ENCODE measurements at places on chromosomes 4 and X.
A peak's percentile ranks its signal among the peaks of the same experiment; 100 is the strongest.

GRCh38 chr4:41339812-41340809 lies 83.4 kb downstream of the UCHL1 start:
- no peak for DNase-seq

DNA sequence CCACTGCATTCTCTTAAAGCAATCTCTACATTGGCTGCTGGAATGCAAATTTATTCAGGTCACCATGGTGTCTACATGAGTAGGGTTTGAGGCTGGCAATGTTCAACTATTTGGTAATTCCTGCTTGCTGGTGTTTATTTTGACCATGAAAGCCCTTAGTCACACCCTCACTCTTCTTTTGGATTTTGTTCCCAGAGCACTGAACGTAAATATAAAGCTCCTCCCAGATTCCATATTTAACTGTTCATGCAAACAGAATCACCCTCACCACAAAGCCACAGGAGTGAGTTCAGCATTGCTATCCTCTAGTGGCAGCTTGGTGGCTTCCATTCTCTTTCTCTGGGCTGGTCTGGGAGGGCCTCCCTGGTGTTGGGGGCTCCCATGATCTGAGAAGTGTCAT lies 82.8 kb downstream of the LNX1 start:
- DNase-seq = no peak

GRCh38 chr4:102533904-102534303 lies 32.7 kb downstream of the NFKB1 start:
- DNase-seq = no peak

DNA sequence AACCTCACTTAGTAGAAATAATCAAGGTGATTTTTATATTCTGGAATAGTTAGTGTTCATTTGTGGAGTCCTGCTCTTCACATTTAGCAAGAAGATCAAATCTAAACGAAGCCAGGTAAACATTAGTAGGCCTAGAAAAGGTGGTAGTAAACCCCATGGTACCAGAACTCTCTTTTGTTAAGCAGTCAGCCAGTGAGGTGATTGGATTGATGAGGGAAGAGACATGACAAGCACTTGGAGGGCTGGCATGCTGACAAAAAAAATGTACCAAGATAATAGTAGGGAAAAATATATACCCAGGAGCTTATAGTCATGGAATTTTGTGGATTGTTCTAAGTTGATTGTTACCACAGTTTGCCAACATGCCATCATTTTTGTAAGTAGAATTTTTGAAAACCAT lies 163.8 kb downstream of the BANK1 start:
- DNase-seq = no peak

GRCh38 chrX:19772822-19773628 lies 114.4 kb downstream of the SH3KBP1 start:
- DNase-seq = no peak

GRCh38 chrX:110536816-110537215 lies 178.2 kb downstream of the RTL9 start:
- no peak for DNase-seq

DNA sequence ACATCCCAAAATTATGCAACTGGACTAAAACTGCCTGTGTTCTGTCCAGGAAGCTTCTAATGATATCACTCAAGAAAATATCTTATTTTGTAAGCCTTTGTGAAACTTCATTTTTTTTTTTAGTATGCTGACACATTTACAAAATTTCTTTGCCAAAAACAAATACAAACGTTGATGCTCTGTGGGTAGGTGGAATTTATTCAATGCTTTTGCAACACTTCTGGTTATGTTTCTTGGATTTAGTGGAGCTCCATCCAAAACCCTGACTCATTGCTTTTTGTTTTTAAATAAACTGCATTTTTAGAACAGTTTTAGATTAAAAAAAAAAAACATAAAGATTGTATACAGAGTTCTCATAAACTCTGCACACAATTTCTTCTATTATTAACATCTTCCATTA lies 250.9 kb upstream of the MAOA start:
- no peak for DNase-seq

DNA sequence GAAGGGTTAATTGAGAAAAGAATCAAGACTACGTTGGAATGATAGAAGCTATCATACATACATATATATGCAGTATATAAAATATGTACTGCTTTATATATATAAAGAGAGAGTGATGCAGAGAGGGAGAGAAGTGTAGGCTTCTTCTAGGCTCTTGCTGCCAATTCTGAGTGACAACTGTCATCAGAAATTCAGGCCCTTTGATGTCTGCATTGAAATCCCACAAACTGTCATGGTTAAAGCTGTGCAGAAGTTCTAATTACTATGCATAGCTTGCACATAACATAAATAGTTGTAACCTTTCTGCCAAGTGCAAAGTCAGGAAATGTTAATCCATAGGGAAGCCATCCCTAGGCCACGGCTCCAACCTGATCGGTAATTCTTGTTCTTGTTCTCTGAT lies 251.0 kb downstream of the STIM2 start:
- DNase-seq = no peak

GRCh38 chr4:161466316-161466715 lies 697.5 kb downstream of the FSTL5 start:
- DNase-seq = no peak

- no peak for DNase-seq
Observed at GRCh38 chr4:89319756-89320155, 12.2 kb upstream of the GPRIN3 start.

DNA sequence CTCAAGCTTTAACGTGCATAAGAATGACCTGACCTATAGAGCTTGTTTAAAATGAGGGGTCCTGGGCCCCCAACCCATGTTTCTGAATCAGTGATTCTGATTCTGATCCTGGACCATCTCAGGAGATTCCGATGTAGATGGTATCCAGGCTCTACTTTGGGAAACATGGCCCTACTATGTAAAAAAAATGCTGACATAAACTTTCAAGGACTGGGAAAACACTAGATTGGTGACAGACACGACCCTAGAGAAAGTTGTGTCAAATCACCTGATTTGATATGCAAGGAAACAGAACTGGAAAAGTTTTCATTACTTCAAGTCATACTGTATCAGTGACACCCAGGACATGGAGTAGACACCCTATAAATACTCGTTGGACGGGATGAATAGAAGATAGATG lies 328.5 kb downstream of the HNRNPD start:
- no peak for DNase-seq

DNA sequence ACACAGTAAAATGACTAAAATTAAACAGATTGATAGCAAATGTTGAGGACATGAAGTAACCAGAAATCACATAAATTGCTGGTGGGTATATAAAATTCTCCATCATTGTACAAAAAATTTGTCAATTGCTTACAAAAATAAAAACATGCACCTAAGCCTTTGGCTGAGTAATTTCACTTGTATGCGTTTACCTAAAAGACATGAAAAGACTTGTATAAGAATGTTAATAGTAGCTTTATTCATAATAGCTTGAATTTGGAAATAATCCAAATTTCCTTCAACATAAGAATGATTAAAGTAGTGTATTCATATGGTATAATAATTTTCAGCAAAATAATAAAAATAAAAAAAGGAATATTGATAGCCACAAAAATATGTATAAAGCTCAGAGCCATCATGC lies 37.7 kb downstream of the PDHA2 start:
- DNase-seq = peak; percentile 18

GRCh38 chrX:2416851-2417604 lies 83.7 kb downstream of the DHRSX start:
- no peak for DNase-seq

GRCh38 chrX:6849716-6850414 lies 297.6 kb upstream of the STS start:
- no peak for DNase-seq

GRCh38 chr4:104404361-104404760 lies 90.3 kb downstream of the CXXC4 start:
- DNase-seq = no peak

- no peak for DNase-seq
Observed at GRCh38 chrX:96126182-96126581, 558.5 kb upstream of the DIAPH2 start.

DNA sequence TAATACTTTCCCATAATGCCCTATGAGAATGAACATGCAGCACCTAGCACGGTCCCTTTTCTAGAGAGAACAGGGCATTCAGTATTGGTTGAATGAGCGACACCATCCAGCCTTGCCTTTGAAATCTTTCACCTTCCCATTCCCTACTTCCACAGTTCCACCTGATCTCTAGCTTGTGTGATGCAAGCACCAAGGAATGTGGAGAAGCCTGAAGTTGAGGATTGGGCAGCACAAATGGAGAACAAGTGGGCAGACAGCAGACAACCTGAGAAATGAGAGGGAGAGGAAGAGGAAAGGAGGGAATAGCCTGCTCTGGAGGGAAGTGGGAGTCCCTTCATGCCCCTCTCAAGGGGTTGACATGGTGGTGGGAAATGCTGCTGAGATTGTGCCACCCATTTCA lies 365.1 kb upstream of the CXorf51A start:
- DNase-seq = no peak

GRCh38 chr4:104113850-104114249 lies 380.8 kb downstream of the CXXC4 start:
- DNase-seq = no peak

DNA sequence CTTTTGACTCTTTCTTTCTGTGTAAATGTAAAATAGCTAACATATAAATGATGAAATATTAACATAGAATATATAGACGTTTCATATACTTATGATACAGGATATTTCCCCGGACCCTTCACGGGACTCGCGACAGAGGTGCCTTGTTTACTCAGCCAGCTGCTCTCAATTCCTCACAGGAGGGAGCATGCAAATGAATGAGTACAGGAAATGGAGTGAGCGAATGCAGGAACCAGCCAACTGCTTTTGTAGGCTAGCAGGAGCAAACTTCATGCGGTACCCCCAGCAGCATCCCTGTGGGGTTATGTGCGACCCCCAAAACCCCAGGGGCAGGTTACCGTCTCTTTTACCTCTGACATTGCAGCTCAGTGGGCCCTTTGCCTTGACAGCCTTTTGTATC lies 110.3 kb upstream of the PDHA2 start:
- no peak for DNase-seq

DNA sequence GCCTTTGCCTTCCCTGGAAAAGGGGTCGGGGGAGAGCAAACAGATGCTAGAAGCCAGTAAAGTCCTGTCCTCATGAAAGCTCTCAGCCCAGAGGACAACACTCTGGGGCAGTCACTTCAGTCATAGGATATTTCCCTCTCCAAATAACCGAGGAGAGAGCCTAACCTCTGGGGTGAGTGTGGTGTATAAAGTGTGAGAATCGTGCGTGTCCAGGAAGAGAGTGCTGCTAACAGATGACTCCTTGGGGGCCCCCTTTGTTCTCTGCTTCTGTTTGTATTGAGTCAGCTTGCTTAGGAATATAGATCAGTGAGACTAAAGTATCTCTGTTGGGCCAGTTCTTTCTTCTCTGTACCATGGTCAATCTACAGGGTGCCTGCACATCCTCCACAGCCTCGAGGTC lies 247.2 kb downstream of the PALLD start:
- DNase-seq = no peak

DNA sequence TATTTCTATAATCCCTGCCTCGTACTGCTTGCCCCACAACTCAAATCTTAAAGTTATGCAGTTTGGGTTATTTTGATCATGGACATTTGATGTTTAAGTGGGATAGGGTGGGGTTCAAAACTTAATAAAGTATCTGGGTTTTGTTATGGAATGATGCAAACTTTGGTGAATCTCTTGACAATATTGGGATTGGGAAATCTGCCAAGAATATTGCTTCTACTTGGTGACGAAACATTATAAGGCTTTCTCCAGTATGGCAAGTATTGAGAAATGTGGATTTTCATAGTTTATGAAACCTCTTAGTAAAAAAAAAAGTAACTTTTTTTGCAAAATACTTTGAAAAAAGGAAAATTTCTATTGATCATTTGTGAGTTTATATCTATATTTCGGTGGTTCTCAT lies 130.8 kb upstream of the SFRP2 start:
- DNase-seq = no peak

All from RWPE1 (cell line).